CD4-positive, alpha-beta T cell treated with Interleukin-15 for 4 hours (primary cell): ENCODE measurements at places on chromosomes 5 and 9.

GRCh38 chr9:120862452-120862851 is 14.5 kb downstream of the PHF19 start:
- DNase-seq, result no peak

DNA sequence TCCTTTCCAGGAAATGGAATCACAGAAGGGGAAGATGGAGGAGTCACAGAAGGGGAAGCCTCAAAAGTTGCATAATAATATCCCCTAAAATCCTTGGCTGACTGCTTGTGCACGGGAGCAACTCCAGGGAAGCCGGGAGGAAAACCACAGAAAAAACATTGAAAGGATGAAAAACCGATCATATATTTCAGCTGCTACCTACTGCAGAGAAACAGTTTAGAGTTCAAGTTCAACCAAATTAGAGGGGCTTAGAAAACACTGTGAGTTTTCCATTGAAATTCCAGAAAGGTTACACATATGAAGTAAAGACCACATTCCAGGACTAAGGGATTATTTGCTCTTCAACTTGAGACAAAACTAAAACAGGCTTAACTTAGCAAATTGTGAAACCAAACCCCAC is 37.6 kb upstream of the MTAP start:
- no peak for DNase-seq

- no peak for DNase-seq
Measured at GRCh38 chr9:3040761-3041160, 196.9 kb upstream of the PUM3 start.

- DNase-seq, result no peak
Measured at GRCh38 chr5:55621229-55621628, 86.5 kb upstream of the PLPP1 start.

- DNase-seq, result no peak
Measured at GRCh38 chr5:76625087-76625815, 2.0 kb upstream of the F2RL2 start.

DNA sequence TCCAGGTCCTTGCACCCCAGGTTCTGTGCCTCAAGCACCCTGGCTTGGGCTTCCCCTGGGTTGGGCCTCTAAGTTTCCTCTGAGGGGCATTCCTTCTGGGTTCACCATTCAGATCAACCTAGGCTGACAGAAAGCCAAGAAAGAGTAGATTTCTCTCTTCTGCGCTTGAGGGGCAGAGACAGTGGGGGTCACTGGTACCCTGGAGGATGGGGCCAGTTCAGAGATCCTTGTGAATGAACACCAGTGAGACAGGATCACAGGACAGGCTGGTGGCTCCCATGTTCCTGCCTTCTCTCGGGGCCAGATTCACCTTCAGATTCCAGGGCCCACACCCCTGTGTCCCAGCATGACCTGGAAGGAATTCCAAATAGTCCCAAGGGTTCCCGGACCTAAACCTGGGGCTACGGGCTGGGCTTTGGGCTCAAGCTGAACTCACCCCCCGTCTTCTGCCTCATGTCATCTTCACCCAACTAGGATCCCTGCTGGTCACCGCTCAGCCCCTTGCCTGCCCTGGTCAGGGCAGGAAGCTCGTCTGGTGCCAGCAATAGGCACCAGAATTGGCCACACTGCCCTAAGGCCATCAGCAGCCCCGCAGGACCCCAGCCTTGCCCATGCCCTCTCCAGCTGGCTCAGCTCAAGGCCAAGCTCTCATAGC is 91.8 kb upstream of the MVB12B start:
- no peak for DNase-seq

GRCh38 chr5:157555037-157555640 is 20.4 kb downstream of the ADAM19 start:
- DNase-seq, result no peak

GRCh38 chr9:110707419-110707818 is 38.8 kb downstream of the MUSK start:
- DNase-seq, result no peak
